Hippocampal formation (tissue), 2 donors: ENCODE measurements at places on chromosomes 1 and 21.

DNA sequence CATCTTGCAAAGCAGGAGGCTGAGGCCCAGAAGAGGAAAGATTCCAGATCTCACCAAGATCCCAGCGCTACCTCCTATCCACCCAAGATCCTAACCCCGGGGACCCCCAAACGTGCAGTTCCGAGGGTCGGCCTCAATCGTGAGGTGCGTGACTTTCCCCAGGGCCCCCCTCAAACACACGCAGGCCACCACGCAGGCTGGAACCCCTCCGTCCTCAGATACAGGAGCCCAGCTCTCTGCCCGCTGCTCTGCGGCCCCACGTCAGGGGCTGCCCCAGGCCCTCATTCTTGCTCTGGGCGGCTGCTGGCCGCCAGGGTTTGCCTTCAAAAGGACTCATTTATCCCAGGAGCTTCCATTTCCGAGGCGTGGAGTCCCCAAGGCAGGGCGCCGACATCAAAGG, 39.9 kb downstream of the KRTAP10-1 start:
- no peak for DNase-seq

DNA sequence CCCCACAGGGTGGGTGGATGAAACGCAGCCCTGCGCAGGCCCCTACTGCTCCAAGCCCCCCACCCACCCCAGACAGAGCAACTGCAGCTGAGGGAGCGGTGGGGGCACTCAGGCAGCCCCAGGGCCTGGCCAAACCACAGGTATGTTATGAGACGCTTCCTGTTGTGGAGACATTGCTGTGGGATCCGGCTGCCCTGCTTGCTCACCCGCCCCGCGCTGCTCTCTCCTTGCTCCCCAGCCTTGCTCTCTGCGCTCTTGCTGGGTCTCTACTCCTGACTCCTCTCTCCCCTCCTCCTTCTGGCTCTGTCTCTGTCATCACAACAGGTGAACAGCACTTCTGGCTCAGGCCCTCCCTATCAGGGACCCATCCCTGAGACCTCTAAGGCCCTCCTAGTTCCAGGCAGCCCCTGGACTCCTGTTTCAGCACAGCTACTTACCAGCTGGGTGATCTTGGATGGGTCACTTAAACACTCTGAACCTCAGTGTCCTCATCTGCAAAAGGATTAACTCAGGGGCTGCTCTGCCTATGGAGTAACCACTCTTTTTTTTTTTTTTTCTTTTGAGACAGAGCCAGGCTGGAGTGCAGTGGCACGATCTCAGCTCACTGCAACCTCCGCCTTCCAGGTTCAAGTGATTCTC, 15.9 kb downstream of the COL8A2 start:
- no peak for DNase-seq

DNA sequence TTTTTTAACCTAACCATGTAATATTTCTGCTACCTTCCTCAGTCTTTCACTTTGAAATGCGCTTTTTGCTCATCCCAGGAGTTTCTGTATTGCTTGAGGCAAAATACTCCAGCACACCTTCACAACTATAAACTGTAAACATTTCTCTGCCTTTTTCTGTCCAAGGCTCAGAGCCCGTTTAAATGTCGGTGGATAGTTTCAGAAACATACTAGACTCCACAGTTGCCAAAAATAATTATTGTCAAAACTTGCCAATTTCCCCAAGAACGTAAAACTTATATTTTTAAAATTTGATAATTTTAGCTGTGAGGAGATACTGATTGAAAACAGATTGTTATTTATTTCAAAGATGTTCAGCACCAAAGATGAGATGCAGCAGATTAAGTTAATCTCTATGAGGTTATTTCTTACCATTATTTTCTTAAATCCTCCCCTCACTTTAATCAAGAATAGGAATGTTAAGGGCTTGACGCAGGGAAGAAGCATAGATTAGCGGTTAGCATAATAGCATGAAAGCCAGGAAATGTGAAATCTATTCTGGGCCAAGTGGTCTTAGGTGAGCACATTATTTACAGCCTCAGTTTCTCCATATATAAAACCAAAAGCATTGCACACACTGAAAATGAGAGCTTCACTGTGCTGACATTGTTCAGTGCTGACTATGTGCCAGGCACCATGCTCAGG, 91.5 kb upstream of the ESRRG start:
- DNase-seq: no peak

GRCh38 chr1:8317647-8318381, at the start of gene SLC45A1:
TSS of gene SLC45A1 (plus strand) at chr1:8318114. CDS start at chr1:8324330, 6,216 bp downstream.
- peak; percentile 61 for DNase-seq

- DNase-seq: no peak
Measured at GRCh38 chr1:68653882-68654281, 157.0 kb upstream of the DEPDC1 start.

DNA sequence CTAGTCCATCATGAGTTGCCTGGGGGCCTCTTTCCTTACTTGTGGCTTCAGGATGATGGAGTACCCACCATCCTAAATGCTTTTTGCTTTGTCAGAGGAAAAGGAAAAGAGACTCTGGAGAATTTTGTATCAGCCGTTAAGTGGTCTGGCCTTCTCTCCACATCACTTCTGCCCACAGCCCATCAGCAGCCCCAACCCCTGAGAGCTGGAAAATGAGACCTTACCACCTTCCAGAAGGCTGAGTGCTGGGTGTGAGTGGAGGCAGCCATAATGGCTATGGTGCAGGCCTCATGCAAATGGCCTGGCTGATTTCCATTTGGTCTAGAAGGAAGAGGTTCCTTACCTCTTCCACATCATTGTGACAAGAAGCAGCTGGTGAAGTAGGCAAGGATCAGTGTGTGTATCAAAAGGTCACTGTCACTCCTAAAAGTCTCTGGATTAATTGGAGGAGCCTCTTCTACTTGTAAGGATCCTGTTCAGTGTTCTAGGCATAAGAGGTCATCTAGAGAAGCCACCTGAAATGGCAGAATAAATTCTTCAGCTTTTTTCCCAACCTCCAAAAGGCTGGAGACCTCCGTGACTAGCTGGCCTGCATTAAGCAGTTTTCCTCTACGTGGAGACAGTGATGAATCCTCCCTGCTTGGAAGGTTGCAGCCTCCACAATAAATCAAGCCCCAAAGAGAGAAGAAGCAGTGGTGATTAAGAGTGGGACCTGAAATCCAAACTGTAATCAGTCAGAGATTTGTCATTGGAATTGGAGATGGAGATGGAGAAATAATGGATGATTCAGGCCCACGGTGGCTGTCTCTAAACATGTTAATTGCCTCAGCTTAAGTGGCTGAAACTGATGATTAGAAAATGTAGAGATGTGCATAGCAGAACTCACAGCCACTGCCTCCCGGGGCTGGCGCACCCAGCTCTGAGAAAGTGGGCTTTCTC, 111.5 kb downstream of the CNIH3 start:
- DNase-seq: no peak

GRCh38 chr1:222266223-222267196, 281.4 kb downstream of the HHIPL2 start:
- no peak for DNase-seq

GRCh38 chr1:39960431-39960958, 5.5 kb downstream of the MFSD2A start:
- DNase-seq: no peak

- peak; percentile 46 for DNase-seq
Measured at GRCh38 chr1:228374711-228375577, 31.7 kb downstream of the TRIM11 start.

GRCh38 chr1:93844262-93845045, 34.6 kb downstream of the DNTTIP2 start:
- peak; percentile 89 for DNase-seq

DNA sequence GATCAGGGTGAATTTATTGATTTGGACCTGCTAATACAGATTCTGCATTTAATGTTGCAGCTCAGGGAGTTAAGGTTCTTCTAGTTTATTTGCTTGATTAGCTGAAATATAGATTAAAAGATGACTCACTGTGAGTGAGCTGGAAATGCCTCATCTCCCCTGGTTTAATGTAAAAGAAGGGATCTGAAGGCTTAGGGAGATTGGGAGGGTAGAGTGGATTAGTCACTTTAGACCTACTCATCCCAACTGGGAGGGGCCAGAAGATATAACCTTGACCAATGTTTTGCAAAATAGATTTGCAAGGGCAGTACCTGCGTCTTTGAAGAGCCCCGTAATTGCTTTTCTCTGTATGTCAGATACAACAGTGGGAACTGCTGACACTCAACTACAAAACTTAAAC, 922.8 kb upstream of the ADGRL4 start:
- DNase-seq: no peak

- no peak for DNase-seq
Measured at GRCh38 chr1:221521686-221522085, 220.2 kb downstream of the DUSP10 start.

DNA sequence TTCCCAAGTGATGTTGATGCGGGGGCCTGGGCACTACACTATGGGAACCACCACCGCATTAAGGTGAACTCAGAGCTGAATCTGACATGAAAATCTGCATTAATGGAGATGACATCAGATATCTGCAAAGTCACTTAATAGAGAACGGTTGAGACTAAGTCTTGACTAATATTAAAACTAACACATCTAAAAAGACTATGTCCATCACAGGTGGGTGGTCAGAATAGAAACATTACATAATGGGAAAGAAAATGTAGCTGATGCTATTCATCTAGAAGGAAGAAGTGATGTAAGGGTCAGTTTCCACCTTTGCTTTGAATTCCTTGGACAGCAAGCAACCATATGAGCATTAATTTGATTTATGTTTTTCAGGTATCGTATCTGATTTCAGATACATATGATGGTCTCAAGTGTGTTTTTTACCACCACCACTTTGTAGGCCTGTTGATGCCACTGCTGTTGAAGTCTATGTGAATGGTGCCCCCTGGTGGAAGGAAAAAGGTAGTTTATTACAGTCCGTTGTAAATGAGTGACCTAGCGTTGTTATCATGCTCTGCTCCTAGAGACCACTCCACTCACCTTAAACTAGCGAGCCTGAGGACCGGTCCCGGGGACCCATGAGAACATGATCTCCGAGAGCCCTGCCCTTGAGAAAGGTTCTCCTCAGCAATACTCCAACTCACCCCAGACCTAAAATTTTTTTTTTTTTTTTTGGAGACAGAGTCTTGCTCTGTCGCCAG, 73.5 kb downstream of the BACH1 start:
- peak; percentile 79 for DNase-seq

DNA sequence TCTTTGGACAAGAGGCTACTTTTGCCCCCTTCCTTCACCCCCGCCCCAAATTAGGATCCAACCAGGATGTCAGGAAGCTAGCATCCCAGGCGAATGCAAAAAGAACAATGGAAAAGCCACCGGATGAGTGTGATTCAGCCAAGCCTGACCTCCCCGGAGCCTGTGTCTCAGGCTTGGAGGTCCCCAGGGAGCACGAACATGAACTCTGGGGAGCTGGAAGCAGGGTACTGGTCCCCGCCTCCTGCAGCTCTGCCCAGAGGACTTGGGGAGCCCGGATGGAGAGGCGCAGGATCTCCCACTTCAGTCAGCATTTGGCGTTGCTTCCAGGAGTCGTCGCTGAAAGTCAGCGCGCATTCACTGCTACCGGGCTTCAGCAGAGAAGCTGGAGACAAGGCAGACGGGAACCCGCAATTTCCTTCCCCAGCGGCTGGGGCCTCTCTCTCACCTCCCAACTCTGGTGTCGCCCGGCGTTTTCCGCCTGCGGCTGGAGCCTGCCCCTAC, 1.8 kb upstream of the TBX15 start:
- no peak for DNase-seq

GRCh38 chr1:187413405-187414169, 584.8 kb downstream of the PLA2G4A start:
- no peak for DNase-seq

GRCh38 chr1:84737590-84737989, 47.3 kb upstream of the SSX2IP start:
- DNase-seq: no peak

DNA sequence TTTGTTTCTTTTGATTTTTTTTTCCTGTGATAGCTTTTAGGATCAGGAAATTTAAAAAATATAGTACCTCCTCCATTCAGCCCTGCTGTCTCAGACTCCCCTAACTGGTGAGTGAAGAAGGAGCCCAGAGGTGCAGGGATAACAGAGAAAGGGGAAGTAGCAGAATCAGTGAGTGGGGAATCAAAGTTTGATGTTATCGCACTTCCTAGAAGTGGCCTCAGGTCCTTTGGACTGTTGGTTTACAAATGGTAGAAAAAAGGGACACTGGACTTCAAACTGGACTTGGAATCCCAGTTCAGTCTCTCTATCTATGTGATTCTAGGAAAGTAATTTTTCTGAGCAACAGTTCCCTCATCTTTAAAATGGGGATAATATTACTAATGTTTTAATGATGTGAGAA, 99.5 kb downstream of the FGGY start:
- DNase-seq: no peak

- DNase-seq: no peak
Measured at GRCh38 chr1:159799446-159799985, 2.6 kb upstream of the FCRL6 start.

GRCh38 chr1:23062271-23062670, 43.0 kb downstream of the KDM1A start:
- no peak for DNase-seq
